ENCODE measurements at places on chromosomes 2 and 18.
A peak's percentile ranks its signal among the peaks of the same experiment; 100 is the strongest.

DNA sequence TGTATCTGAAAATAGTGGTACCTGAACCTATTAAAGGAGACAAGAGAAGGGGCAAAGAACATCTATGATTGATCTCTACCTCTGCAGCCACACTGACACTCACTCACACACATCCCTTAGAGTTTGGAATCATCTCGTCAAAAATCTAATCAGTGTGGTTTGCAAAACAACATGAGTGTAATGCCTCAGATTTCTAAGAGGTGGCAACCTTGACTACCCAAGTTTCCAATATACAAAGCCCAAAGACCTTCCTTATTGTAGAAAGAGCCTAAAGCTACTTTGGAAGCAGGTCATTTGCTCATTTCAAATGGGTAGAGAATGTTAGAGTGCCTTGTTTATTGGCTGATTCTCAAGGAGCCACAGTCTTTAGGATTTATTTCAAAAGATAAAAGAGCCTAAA lies 444.9 kb downstream of the ARHGAP15 start:
- no peak for DNase-seq

- DNase-seq, result no peak
Observed at GRCh38 chr2:21640046-21640445, 516.3 kb downstream of the TDRD15 start.

GRCh38 chr2:235659767-235660322 lies 166.0 kb downstream of the AGAP1 start:
- no peak for DNase-seq

- no peak for DNase-seq
Observed at GRCh38 chr2:59389240-59389639, 1148.1 kb upstream of the FANCL start.

DNA sequence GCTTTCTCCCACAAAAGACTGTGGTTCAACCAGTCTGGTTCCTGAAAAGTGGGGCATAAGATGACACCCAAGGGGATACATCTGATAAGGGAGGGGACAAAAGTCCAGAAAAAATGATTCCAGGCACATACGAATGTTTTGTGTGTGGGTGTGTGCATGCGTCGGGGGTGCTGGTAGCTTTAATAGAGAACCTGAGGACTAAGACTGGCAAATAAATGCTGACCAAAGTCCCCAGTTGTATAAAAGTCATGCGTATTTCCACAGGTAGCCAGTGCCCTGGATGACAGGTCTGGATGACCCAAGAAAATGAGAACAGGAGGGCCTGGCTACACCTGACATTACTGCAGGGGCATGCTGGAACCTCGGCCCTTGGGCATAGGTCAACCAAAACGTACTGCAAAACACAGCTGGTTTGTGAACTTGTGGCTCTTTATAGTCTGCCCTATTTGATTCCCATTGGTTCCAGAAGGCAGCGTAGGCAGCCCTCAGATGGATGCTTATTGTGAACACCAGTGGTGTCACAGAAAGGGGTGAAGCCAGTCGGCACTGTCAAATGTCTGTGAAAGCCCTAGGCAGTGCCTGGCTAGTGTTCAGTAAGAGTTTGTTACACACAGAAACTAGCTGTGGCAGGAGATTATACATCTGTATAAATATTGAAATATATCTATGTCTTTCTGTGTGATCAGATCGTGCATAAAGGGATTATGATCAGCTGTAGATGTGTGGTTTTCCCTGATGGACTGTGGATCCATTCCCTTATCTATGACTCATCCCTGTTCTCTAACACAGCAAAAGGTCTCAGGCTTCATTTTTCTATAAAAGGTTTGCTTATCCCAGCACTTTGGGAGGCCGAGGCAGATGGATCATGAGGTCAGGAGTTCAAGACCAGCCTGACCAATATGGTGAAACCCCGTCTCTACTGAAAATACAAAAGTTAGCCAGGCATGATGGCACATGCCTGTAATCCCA lies 58.3 kb downstream of the INSIG2 start:
- DNase-seq, result no peak

DNA sequence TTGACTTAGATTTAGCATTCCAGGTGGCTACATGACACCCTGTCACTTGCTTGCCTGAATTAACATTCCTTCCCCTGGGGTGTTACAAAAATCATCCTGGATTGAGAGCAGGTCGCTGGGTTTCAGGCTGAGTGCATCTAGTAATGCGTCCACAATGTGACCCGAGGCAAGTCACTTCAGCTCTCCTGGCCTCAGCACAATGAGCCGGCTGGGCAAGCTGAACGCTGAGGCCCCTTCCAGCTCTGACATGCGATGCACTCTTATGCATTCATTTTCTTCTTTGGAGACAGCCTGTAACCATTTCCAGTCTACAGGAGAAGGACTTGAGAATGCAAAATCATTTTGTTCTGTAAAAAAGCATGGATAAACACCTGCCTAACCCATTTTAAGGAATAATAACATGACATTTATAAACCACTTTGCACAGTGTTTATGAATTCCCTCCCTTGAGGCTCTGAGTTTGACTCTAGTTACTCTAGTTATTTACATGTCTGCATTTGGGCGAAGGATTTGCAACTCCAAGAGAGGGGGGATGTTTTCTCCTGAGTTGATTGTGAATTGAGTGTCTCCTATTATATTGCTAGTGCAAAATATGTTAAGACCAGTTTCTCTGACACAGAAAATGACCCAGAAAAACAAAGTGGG lies 63.0 kb upstream of the CPO start:
- DNase-seq, result no peak

DNA sequence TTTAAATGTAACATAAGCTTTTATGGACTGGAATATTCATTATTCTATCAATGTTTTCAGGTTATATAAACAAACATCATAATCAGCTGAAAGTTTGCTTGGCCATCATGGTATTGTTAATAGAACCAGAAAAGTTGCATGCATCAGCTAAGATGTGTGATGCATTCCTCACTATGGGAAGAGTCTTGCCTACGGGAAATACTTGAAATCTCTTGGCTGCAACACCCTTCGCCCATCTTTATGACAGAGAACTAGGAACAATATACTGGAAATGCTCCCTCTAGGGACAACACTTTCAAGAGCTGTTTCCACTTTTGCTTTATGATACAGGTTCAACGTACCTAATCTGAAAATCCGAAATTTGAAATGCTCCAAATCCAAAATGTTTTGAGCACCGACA lies 1390.8 kb downstream of the DPP10 start:
- no peak for DNase-seq

GRCh38 chr2:28103611-28104010 lies 213.1 kb downstream of the BABAM2 start:
- no peak for DNase-seq

DNA sequence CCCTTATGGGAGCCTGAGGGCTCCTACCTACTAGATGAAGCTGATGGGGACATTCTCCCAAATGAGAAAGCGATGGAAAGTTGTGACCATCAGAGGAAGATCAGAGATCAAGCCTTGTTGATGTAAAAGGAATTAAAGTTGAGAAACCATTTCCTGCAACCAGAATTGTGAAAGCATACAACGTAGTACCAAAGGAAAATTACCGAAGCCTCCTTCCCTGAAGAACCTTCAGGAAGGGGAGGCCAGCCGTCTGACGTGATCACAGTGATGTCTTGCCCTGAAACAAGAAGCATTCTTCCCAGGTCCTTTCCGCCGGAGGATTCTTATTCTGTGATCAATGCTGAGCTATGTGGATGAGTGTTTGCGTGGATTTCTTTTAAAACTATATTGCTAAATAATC lies 211.6 kb upstream of the TNP1 start:
- DNase-seq, result no peak

DNA sequence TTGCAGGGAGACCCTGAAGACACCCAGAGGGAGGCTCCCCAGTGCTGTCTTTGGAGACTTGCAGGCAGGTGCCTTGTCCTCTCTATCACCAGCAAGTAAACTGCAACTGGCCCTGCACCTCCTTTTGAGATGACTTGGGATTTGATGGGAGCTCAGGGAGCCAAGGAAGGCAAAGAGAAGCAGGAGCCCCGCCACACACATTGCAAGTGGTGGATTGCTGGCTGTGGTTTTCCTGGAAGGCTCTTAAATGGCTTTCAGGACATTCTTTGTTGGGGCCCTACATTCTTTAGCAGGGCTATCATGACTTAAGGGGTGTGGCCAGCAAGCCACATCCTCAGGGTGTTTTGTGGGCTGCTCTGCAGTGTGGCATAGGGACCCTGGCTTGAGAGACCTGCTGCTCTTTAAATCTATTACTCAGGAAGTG lies 39.9 kb upstream of the CDC42EP3 start:
- peak; percentile 89 for DNase-seq

DNA sequence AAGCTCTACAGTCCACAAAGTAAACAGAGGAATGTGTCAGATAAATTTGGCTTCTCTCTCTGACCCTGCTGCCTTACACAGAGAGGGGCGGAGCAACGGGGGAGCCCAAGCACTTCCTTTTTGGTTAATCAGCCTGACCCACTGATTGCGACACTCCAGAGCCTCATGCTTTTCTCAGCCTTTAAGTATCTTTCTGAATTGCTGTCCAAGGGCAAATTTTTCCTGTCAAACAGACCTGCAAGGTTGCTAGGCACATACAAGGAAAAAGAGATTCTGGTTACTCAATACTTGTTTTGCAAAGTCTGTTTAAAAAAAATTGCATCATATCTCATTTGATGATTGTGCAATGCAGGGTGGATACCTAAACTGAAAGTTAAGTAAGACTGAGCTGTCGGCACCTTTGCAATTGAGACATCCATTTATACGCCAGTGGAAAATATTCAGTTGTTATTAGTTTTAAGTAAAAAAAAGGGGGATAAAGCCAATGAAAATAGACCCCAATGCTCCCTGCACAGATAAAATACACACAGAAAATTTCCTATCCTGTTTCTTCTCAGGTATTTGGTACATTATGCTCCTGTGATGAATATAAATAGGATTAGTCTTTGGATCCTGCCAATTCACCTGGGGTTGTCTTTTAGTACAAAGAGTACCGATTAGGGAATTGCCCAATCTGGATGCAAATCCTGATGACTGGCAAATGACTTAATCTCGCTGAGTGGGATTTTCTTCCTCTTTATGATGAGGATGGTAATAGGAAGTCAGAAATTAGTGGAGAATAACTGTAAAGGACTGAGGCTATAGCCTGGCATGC lies 260.2 kb upstream of the TRIB2 start:
- peak; percentile 90 for DNase-seq

- no peak for DNase-seq
Observed at GRCh38 chr2:236016496-236016895, 151.7 kb downstream of the GBX2 start.

DNA sequence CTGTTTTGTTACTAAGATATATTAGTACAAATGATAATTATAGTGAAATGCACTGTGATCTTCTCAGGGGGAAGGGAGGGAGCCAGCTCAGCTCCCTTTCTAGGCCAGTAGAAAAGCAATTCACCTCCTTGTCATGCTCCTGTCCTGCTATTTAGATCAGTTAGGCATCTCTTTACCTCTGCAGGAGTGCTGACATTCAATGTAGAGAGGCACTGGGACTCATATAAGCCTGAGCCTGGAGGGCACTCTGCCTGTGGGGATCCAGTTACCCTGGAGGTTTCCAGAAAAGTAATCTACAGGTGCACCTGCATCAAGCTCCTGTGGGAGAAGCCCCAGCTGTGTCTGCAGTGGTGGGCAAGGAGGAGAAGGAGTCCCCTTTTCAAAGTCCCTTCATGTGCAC lies 277.0 kb downstream of the CPS1 start:
- no peak for DNase-seq

- DNase-seq, result no peak
Observed at GRCh38 chr2:105822186-105822585, 77.5 kb downstream of the NCK2 start.

- DNase-seq, result no peak
Observed at GRCh38 chr2:85525029-85525428, 13.9 kb upstream of the MAT2A start.

GRCh38 chr2:149921911-149922616 lies 334.5 kb upstream of the MMADHC start:
- DNase-seq, result no peak

- DNase-seq, result no peak
Observed at GRCh38 chr2:223967981-223968380, 10.7 kb downstream of the MRPL44 start.

DNA sequence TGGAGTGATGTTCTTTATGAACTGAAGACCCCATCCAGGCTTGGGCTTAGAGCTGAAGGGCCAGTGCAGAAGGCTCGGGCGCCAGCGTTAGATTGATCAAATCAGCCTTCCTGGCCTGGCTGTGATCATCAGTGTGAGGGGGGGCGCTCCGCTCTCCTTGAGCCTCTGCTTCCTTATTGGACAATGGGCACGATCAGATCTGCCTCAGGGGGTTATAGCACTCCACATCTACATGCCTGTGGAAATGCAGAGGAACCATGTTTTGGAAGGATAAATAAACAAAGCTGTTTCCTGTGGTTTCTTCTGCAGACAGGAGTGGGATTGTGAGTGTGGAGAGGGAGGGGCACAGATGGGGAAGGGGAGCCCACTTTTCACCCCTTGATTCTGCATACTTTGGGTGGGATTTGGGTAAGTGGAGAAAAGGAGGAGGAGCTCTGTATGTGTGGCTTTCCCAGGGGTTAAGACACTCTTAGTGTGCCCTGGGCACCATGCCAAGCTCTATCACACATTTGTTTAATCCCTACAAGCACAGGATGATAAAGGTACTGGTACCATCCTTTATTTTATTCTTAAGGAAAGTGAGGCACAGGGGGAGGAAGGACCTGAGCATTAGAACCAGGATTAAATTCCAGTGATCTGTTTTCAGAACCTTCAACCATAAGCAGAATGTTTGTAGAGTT lies 150.5 kb downstream of the EN1 start:
- no peak for DNase-seq

DNA sequence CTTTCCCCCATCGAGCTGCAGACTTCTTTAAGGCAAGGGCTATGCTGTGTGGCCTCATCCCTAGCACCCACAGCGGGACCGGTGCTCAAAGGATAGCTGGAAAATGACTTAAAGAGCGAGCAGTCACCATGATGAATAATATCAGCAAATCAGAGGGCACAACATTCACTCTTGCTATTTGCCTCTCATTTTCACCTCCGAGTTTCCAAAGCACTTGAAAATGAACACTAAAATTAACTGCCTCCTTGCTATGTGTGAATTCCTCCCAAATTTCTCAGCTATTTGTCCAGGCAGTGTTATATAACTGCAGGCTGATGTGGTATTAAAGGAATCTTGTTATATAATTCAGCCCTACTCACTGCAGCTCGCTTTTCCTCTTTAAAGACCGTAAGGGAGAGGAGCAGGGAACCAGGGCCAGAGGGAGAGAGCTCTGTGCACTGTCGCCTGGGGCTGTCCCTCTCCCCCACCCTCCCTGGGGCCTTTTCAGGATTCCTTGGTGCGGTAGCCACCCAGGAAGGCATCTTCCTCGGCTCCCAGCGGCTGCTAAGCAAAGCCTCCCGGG lies 1.4 kb downstream of the CYS1 start:
- DNase-seq, result no peak

DNA sequence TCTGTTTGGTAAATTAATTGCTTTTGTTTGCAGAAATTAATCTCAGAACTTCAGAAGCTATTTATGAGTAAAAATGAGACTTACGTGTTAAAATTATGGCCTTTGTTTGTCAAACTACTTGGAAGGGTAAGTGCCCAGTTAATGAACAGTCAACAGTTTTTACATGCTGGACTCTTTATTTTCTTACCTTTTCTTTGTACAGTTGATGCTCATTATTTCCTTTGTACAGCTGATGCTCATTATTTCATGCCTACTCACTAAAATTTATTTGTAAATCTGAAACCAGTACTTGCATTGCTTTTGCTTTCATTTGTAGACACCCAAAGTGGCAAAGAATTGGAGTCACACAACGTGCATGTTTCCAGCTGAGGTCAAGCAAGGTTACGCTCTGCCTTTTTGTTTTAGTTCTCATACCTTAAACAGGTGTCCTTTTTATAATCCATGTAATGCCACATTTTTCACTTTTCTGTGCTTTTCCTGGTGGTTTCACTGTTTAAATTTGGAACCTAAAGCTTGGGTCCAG lies 13.3 kb downstream of the RIF1 start:
- DNase-seq, result no peak

Data from SW480 (cell line).